ENCODE measurements at places on chromosomes 3 and 15. TPM values are rescaled to one million over a fixed set of nuclear protein-coding genes. Genes with fewer than 3 reads are reported as not detected.

DNA sequence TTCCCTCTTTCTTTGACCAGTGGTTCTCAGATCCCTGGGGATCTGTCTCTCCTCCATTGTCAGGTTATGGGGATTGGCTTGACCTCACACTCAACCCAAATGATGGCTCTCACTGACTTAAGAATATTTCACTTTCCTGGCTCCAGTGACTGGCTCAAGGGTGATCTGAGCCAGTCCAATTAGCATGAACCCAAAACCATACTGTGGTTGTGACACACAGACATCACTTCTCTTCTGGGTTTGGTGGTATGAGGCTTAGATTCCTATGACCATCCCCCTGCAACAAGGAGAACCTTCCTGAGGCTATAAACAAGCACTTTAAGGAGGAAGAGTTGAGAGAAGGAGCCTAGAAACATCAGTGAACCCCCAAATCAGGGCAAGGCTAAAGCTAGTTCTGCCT, 85.8 kb downstream of the KCNAB1 start:
- peak; percentile 17 for DNase-seq
- H3K36me3 ChIP-seq = no peaks in the 10 kb centered on the region
- H3K27me3 ChIP-seq = no peaks in the 10 kb centered on the region
- H3K27ac ChIP-seq = no peak overlapping the region
- H3K4me3 ChIP-seq = no peak overlapping the region

DNA sequence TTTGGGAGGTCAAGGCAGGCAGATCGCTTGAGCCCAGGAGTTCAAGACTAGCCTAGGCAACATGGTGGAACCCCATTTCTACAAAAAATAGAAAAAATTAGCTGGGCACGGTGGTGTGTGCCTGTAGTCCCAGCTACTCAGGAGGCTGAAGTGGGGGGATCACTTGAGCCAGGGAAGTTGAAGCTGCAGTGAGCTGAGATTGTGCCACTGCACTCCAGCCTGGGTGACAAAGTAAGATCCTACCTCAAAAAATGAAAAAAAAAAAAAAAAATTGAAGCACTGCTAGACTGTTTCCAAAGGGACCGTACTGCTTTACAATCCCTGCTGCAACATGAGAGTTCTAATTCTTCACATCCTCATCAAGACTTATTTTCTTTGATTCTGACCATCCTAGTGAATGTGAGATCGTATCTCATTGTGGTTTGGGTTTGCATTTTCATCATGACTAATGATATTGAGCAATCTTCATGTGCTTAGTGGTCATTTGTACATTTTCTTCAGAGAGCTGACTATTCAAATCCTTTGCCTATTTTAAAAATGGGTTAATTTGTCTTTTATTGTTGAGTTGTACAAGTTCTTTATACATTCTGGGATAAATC, 10.8 kb downstream of the CMTM8 start:
- DNase-seq = peak; percentile 76
- peaks cover 2% of the 10 kb centered on the region for H3K27me3 ChIP-seq
- no peak overlapping the region for H3K4me3 ChIP-seq
- H3K36me3 ChIP-seq = no peaks in the 10 kb centered on the region
- no peak overlapping the region for H3K27ac ChIP-seq
- no peaks in the 10 kb centered on the region for H3K4me1 ChIP-seq

SNX4 gene
- total RNA-seq = 42.2 TPM

C3orf62 gene
- total RNA-seq = 0.83 TPM

All from IMR-90 (cell line).